RKO (cell line): ENCODE measurements at places on chromosomes 1 and 21.

DNA sequence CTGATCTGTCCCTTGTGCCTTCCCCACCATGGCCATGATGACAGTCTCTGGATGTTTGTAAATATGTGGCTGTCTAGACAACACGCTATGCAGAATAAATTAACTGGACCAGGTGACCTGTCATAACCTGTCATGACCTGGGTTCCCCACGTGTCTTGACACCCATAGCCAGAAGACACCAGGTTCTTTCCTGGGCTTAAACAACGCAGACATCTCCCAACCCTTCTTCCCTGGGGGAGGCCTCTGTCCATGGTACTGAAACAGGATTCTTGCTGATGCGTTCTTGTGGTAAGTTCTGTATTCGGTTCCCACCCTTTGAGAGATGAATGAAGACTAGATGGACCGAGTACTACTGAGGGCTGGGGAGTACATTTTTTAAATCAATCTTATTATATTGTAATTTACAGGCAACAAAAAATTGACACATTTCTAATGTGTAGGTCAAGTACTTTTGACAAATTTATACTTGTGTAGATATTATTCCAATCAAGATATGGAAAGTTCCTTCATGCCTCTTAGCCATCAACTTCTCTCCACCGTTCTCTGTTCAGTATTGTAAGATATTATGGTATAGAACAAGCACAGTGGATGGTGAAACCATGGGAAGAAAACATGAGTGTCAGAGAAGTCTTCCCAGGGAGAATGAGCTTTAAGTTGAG lies 738.8 kb downstream of the PTPRU start:
- peak; percentile 23 for DNase-seq

GRCh38 chr1:111346089-111346885 lies 55.6 kb downstream of the CHIA start:
- peak; percentile 47 for DNase-seq

GRCh38 chr1:150567717-150568593 lies 11.5 kb downstream of the MCL1 start:
- DNase-seq: peak; percentile 80

DNA sequence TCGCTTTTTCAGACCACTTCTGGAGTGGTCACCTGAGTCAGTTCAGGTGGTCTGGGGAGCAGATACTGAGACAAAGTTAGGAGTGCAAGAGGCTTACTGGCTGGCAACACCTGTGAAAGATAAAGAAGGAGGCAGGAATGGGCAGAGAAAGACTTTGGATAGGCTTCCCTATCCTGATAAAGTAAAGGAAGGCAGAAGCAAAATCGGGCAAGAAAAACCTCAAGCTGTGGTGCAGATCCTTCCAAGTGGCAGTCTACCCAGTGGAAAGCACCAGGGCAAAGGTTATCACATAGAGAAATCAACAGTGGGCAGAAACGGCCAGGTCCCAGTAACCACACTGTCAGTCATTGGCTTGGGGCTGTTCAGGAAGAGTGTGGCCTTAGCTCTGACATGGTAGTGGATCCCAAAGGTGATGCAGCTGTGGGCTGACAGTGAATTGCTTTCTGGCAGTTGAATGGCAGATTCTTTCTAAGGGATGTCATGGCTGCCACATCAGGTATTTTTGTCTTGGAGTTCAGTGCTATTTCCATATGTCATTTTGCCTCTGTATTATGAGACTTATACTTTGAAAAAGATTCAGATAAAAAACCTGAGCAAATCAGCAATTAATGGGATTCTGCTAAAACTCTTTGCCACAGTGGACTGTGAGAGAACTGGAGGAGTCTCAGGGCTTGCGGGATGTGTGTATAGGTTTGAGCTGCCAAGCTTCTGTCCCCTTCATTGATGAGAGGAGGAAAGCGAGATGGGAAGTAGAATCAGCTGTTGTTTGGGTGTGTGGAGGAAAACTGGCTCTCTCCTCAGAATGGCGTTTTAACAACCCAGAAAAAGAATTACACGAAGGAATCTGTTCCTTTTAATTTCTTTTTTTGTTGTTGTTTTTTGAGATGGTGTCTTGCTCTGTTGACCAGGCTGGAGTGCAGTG lies 8.1 kb upstream of the CGN start:
- DNase-seq: no peak

GRCh38 chr1:204709021-204709420 lies 23.5 kb upstream of the LRRN2 start:
- DNase-seq: no peak
